PC-9 (cell line): ENCODE measurements at places on chromosomes 3 and 15. TPM values are rescaled to one million over a fixed set of nuclear protein-coding genes. Genes with fewer than 3 reads are reported as not detected.

- peak overlapping the region; percentile 94 for H3K27ac ChIP-seq
- H3K36me3 ChIP-seq: 0 out of 2 replicates have a peak, but pooled peaks cover under 1% of the 10 kb centered on the region
- peaks cover 63% of the 10 kb centered on the region for H3K4me1 ChIP-seq
- DNase-seq: peak; percentile 65
Observed at GRCh38 chr15:60390871-60391501, 6.8 kb downstream of the ANXA2 start.

DNA sequence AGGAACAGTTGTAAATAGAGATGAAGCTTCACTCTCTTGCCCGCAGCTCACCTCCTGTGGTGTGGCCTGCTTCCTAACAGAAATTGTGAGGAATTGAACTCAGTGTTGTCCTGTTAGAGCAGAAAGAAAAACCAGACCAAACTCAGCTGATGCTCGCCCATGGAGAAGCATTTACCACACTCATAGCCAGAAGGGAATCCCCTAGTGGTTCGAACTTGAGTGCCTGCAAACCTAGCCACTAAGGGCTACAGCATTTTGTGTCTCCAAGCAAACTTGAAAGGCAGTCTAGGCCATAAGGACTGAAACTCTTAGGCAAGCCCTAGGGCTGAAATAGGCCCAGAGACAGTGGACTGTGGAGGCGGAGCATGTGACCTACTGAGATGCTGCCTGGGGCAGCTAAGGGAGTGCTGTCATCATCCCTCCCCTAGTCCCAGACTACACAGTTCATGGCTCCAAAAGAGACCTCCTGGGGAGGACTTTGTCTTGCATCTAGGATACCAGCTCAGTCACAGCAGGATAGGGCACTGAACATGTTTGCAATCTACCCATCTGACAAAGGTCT, 44.5 kb upstream of the MCTP2 start:
- H3K27ac ChIP-seq: no peak overlapping the region
- H3K36me3 ChIP-seq: no peaks in the 10 kb centered on the region
- no peak overlapping the region for H3K4me3 ChIP-seq
- H3K4me1 ChIP-seq: no peaks in the 10 kb centered on the region
- no peak for DNase-seq
- no peaks in the 10 kb centered on the region for H3K27me3 ChIP-seq

DNA sequence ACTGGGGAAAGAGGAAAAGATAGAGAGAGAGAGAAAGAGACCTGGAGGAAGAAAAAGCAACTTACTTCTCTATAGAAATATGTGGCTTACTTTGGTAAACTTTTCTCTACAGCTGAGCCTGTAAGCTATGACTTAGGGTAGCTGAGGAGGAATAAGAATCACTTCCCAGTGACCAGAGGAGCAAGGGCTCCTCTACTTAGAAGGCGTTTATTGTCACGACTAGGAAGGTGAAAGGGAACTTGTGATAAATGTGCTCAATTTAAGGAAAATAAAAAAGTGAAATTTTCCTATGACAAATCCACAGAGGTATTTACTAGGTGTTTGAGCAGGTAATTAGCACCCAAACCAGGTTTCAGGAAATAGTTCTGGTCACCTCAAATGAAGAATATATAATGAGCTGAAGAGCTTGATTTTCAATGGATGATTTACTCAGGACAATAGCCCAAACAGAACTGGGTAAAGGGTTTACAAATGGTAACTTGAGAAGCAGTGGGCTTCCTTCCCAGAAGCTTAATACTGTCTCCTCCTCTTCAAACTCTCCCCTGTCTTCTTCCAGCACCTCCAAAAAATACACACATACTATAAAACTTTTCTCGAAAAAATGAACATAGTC, 46.1 kb downstream of the SOX2 start:
- H3K36me3 ChIP-seq: no peaks in the 10 kb centered on the region
- peaks cover 40% of the 10 kb centered on the region for H3K4me1 ChIP-seq
- peak; percentile 42 for DNase-seq
- H3K4me3 ChIP-seq: no peak overlapping the region

GRCh38 chr3:66633402-66634381, 132.9 kb upstream of the LRIG1 start:
- no peaks in the 10 kb centered on the region for H3K27me3 ChIP-seq
- no peak overlapping the region for H3K27ac ChIP-seq
- no peak for DNase-seq
- H3K36me3 ChIP-seq: no peaks in the 10 kb centered on the region

DNA sequence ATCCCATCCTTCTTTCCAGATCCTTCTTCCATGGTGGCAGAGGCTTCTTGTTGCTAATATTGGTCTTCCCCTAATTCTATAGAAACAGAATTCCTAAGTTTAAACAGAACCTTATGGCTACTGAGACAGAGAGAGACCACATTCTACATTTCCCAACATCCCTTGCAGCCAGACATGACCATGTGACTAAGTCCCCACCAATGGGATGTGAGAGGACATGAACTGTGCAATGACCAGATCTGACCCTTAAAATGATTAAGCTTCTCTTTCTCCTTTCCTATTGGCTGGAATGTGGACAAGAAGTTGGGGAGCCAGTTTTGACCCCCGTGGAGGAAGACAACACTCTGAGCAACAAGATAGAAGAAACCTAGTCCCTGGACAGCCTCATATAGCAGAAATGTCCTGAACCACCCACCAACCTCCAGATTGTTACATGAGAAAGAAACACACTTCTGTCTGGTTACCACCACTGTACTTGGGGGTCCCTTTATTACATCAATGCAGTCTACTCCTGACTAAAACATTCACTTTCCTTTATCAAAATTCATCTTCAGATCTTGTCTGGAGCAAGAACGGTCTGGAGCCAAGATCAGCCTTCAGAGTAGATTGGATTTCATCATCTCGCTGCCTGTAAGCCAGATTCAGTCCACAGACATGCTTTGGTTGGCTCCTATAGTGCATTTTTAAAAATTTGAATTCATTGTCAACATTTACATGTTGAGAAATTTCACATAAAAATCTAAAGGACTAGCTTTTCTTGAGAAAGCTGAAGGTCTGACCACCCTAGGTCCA, 183.9 kb downstream of the SHQ1 start:
- peaks cover 14% of the 10 kb centered on the region for H3K4me1 ChIP-seq
- no peak overlapping the region for H3K27ac ChIP-seq
- no peak overlapping the region for H3K4me3 ChIP-seq
- H3K27me3 ChIP-seq: no peaks in the 10 kb centered on the region
- no peaks in the 10 kb centered on the region for H3K36me3 ChIP-seq
- no peak for DNase-seq

- H3K4me1 ChIP-seq: no peaks in the 10 kb centered on the region
- DNase-seq: no peak
- H3K27ac ChIP-seq: no peak overlapping the region
- no peaks in the 10 kb centered on the region for H3K27me3 ChIP-seq
Observed at GRCh38 chr3:141385406-141386125, 17.3 kb downstream of the ZBTB38 start.

- H3K36me3 ChIP-seq: no peaks in the 10 kb centered on the region
- H3K27me3 ChIP-seq: no peaks in the 10 kb centered on the region
- no peak overlapping the region for H3K27ac ChIP-seq
- DNase-seq: no peak
- no peak overlapping the region for H3K4me3 ChIP-seq
- no peaks in the 10 kb centered on the region for H3K4me1 ChIP-seq
Observed at GRCh38 chr3:7328339-7328738, 467.4 kb downstream of the GRM7 start.

GRCh38 chr3:138768125-138768524, 66.6 kb downstream of the PIK3CB start:
- DNase-seq: no peak
- H3K4me3 ChIP-seq: no peak overlapping the region
- H3K36me3 ChIP-seq: no peaks in the 10 kb centered on the region; the same call in 1 of the 2 replicates
- no peak overlapping the region for H3K27ac ChIP-seq

DNA sequence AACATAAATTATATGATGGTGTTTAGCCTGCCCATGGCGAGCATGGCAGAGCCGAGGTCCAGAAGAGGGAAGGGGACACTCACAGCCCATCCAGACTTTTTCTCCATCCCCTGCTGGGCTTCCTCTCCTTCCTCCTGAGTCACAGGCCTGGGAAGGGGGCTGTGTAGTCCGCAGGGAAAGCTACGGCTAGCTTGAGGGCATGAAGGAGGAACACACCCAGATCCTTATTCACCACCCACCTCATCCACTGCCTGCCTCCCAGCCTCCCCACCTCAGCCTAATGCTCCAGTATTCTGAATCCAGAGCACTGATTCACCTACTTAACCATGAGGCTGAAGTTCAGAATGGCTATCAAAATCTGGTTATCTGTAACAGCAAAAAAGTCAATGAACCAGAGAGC, 97.8 kb downstream of the OXNAD1 start:
- no peak for DNase-seq
- no peaks in the 10 kb centered on the region for H3K4me1 ChIP-seq
- no peak overlapping the region for H3K4me3 ChIP-seq
- no peak overlapping the region for H3K27ac ChIP-seq
- H3K36me3 ChIP-seq: no peaks in the 10 kb centered on the region
- H3K27me3 ChIP-seq: no peaks in the 10 kb centered on the region

DNA sequence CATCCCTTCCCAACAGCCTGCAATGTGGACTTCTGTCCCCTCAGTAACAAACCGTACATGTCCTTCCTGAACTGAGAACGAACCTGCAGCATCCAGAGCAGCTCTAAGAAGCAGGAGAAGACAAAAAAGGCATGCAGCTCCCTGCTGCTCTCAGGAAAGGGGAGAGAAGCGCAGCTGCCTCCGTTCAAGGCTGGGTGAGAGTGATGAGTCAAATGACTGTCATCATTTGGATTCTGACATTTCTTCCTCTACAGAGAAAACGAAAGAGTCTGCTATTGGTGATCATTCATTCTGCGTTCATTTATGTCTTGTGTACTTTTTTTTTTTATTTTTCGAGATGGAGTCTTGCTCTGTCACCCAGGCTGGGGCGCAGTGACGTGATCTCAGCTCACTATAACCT, 677.8 kb downstream of the FHIT start:
- no peaks in the 10 kb centered on the region for H3K36me3 ChIP-seq
- H3K27me3 ChIP-seq: no peaks in the 10 kb centered on the region
- H3K4me1 ChIP-seq: no peaks in the 10 kb centered on the region
- H3K4me3 ChIP-seq: no peak overlapping the region
- no peak for DNase-seq

DNA sequence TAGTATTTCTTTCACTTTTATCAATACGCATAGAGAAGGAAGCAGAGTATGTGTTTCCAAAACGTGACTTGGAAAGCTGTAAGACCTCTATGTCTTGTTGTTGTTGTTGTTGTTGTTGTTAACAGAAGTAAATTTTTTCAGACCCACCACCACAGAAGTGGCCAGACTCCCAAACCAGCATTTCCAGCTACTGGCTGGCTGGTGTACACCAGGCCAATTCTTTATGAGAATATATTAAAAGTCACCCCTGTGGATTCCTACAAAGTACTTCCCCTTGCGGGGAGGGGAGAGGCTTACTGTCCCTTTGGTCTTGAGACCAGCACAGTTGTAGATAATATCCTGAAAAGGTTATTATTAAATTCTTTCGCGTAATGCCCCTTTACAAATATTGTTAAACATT, 1.6 kb upstream of the FOXP1 start:
- peaks cover 17% of the 10 kb centered on the region for H3K4me1 ChIP-seq
- H3K4me3 ChIP-seq: no peak overlapping the region; the same call in 1 of the 2 replicates
- H3K27me3 ChIP-seq: no peaks in the 10 kb centered on the region

DNA sequence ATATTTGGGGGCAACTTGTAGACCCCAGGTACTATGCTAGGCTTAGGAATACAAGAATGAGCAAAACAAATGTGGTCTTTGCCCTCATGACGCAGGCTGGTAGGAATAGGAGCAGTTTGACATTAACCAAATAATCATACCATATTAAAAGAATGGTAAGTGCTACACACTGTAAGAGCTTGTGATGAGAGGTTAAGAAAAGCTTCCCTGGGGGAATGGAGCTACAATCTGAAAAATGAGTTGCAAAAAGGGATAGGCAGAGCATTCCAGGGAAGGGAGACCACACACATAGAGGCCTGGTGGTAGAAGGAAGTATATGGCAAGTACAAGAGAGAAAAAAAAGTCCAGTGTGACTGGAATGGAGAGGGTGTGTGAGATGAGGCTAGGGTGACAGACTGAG, 37.3 kb downstream of the TMOD3 start:
- H3K27me3 ChIP-seq: no peaks in the 10 kb centered on the region
- no peak overlapping the region for H3K27ac ChIP-seq
- DNase-seq: no peak
- H3K36me3 ChIP-seq: peaks cover 23% of the 10 kb centered on the region
- H3K4me1 ChIP-seq: peaks cover 26% of the 10 kb centered on the region
- no peak overlapping the region for H3K4me3 ChIP-seq

DNA sequence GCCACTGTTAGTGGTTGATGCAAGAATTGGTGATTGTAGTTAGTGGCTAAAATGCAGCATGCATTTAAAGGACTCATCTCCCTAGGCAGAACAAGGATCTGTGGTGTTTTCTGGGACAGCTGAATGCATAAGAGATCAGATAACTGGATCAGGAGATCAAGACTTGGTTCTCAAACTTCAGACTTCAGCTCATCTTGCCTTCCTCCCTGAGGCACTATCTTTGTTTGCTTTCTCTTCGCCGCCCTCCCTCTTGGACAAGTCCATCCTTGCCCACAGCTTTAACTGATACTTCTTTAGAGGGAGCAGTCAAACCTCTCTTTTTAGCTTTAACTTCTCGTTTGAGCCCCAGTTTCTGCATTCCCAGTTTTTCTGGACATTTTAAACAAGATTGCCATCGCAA, 195.4 kb upstream of the TPRG1 start:
- H3K36me3 ChIP-seq: no peaks in the 10 kb centered on the region
- no peaks in the 10 kb centered on the region for H3K27me3 ChIP-seq
- no peaks in the 10 kb centered on the region for H3K4me1 ChIP-seq
- DNase-seq: no peak
- H3K4me3 ChIP-seq: no peak overlapping the region
- H3K27ac ChIP-seq: no peak overlapping the region

GRCh38 chr15:52677593-52678467, 1.4 kb downstream of the ATOSA start:
- no peaks in the 10 kb centered on the region for H3K27me3 ChIP-seq
- H3K36me3 ChIP-seq: no peaks in the 10 kb centered on the region; the same call in 1 of the 2 replicates
- peaks cover 43% of the 10 kb centered on the region for H3K4me1 ChIP-seq
- no peak for DNase-seq
- H3K27ac ChIP-seq: peak overlapping the region; percentile 60

GRCh38 chr15:81548365-81549130, 174.5 kb upstream of the TMC3 start:
- H3K4me3 ChIP-seq: no peak overlapping the region
- no peak overlapping the region for H3K27ac ChIP-seq
- no peaks in the 10 kb centered on the region for H3K4me1 ChIP-seq
- no peaks in the 10 kb centered on the region for H3K36me3 ChIP-seq

- DNase-seq: no peak
- H3K4me3 ChIP-seq: no peak overlapping the region
- peaks cover 63% of the 10 kb centered on the region for H3K27me3 ChIP-seq
- no peak overlapping the region for H3K27ac ChIP-seq
- no peaks in the 10 kb centered on the region for H3K36me3 ChIP-seq
- peaks cover 30% of the 10 kb centered on the region for H3K4me1 ChIP-seq
Observed at GRCh38 chr3:133945381-133946095, 49.9 kb upstream of the RAB6B start.

- no peak for DNase-seq
- H3K4me3 ChIP-seq: no peak overlapping the region
- H3K4me1 ChIP-seq: no peaks in the 10 kb centered on the region
- H3K36me3 ChIP-seq: no peaks in the 10 kb centered on the region
Observed at GRCh38 chr3:30810625-30811024, 83.8 kb downstream of the GADL1 start.

The KLHL40 gene
- not detected in 2 replicates for total RNA-seq

The AGBL1 gene
- not detected in 2 replicates for total RNA-seq

The PPP1R14D gene
- total RNA-seq: 0.55 and 0.65 TPM in 2 replicates

The HHLA2 gene
- not detected in 2 replicates for total RNA-seq

The CLDN1 gene
- total RNA-seq: 25.9 and 27.1 TPM in 2 replicates

The TGM4 gene
- total RNA-seq: 0.61 and 0.63 TPM in 2 replicates

The PLSCR2 gene
- total RNA-seq: not detected in 2 replicates

The CHST13 gene
- total RNA-seq: 0.52 and 1.2 TPM in 2 replicates

The CRABP1 gene
- total RNA-seq: not detected in 2 replicates

The MAGI1 gene
- 23.3 and 24.1 TPM in 2 replicates for total RNA-seq

The CD80 gene
- total RNA-seq: not detected in 2 replicates

The LRRC3B gene
- not detected in 2 replicates for total RNA-seq
